ENCODE measurements at places on chromosomes 12 and 14. TPM values are rescaled to one million over a fixed set of nuclear protein-coding genes. Genes with fewer than 3 reads are reported as not detected.

- no peaks in the 10 kb centered on the region for H3K27me3 ChIP-seq
- peaks cover 5% of the 10 kb centered on the region for H3K4me1 ChIP-seq
- no peak overlapping the region for H3K27ac ChIP-seq
- no peak for DNase-seq
- H3K36me3 ChIP-seq: no peaks in the 10 kb centered on the region
Measured at GRCh38 chr12:50609292-50609874, 104.6 kb downstream of the DIP2B start.

GRCh38 chr14:20855652-20856291, 35.4 kb upstream of the RNASE3 start:
- peak; percentile 31 for DNase-seq
- no peak overlapping the region for H3K4me3 ChIP-seq
- H3K27ac ChIP-seq: no peak overlapping the region
- H3K4me1 ChIP-seq: no peaks in the 10 kb centered on the region
- H3K27me3 ChIP-seq: peaks cover 5% of the 10 kb centered on the region

GRCh38 chr14:40911141-40911540, 695.5 kb upstream of the LRFN5 start:
- no peaks in the 10 kb centered on the region for H3K4me1 ChIP-seq
- no peaks in the 10 kb centered on the region for H3K36me3 ChIP-seq
- no peaks in the 10 kb centered on the region for H3K27me3 ChIP-seq
- H3K27ac ChIP-seq: no peak overlapping the region
- DNase-seq: no peak
- no peak overlapping the region for H3K4me3 ChIP-seq

- peaks cover 31% of the 10 kb centered on the region for H3K4me1 ChIP-seq
- no peaks in the 10 kb centered on the region for H3K27me3 ChIP-seq
- peak; percentile 51 for DNase-seq
- H3K36me3 ChIP-seq: no peaks in the 10 kb centered on the region
Measured at GRCh38 chr12:67697443-67697842, 48.9 kb downstream of the DYRK2 start.

DNA sequence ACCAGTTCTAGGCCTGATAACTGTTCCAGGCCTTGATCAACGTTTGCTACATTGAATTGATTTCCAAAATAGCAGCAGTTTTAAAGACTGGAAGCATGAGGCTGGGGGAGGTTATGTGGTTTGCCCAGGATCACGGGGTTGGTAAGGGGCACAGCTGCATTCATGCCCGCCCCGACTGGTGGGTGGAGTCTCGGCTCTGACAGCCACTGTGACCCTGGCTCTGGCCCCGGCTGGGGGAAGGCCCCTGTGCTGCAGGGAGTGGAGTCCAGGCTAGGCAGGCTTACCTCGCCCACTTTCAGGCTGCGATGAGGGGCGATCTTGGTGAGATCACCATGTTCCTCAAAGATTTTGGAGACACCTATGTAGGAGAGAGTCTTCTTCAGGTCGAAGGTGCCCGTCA, 13.3 kb upstream of the SERPINA9 start:
- no peaks in the 10 kb centered on the region for H3K4me1 ChIP-seq
- no peaks in the 10 kb centered on the region for H3K36me3 ChIP-seq
- H3K27ac ChIP-seq: no peak overlapping the region
- no peak overlapping the region for H3K4me3 ChIP-seq

Gene ABCD2
- total RNA-seq: 4.5 TPM

Gene ZFHX2
- total RNA-seq: 2.4 TPM

Gene AJUBA
- 1.2 TPM for total RNA-seq
